Stimulated activated CD8-positive, alpha-beta memory T cell treated with anti-CD3 and anti-CD28 coated beads, Interleukin-7, amount 100 ng/mL, for 1 hour (primary cell): ENCODE measurements at places on chromosomes 2 and 18.

GRCh38 chr2:134412639-134412999 lies 158.7 kb downstream of the MGAT5 start:
- DNase-seq = no peak

DNA sequence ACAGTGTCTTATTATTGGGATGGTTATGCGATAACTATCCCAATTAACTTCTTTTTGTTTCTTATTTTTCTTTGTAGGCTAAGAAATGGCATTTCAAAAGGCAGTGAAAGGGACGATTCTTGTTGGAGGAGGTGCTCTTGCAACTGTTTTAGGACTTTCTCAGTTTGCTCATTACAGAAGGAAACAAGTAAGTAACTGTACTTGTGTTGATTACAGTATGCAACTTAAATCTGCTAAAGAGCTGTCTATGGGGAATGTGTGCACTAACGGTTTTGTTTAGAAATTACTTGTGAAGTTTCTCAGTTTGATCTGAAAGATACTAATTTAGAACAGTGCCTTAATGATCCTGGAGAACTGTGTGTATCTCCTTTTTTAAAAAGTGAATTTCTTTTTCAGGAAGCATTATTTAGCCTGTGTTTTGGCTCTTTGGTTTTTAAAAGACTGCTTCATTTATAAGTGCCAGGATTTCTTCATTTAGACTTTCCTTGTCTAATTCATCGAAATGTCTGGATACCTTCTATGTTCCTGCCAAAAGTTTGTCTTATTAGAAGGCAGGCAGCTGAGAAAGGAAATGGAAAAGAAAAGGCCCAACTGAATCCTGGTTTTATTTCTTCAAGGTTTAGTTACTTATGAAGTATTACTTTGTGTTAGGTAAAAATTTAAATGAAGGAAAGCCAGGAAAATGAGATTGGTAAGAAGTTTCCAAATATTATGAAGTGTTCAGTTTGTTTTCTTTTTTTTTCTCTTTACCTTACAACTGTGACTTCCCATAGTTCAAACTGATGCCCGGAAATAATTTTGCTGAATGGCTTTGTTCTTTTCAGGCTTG lies 40.1 kb downstream of the GPD2 start:
- DNase-seq = no peak

GRCh38 chr2:184558713-184559464 lies 39.4 kb upstream of the ZNF804A start:
- no peak for DNase-seq

DNA sequence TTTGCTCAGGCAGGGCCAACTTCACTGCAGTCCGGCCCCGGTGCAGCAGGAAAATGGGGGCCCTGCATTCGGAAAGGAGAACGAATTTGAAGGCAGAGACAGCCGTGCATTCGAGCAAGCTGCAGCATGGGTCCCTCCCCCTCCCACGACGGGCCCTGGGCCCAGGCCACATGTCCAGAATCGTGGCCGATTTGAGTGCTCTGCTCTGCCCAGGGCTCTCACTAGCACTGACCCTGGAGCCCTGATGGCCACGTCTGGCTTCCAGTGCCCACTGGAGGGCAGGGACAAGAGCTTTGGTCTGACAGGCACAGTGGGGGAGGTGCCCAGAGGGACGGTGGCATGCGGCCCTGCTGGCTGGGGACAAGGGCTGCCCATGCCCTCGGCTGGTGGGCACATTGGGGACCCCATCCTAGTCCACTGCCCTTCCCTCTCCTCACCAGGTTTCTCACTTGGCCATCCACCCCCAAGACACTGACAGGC lies 14.4 kb upstream of the KLHL30 start:
- no peak for DNase-seq

- DNase-seq = no peak
Observed at GRCh38 chr2:182862091-182862490, 4.3 kb downstream of the FRZB start.

DNA sequence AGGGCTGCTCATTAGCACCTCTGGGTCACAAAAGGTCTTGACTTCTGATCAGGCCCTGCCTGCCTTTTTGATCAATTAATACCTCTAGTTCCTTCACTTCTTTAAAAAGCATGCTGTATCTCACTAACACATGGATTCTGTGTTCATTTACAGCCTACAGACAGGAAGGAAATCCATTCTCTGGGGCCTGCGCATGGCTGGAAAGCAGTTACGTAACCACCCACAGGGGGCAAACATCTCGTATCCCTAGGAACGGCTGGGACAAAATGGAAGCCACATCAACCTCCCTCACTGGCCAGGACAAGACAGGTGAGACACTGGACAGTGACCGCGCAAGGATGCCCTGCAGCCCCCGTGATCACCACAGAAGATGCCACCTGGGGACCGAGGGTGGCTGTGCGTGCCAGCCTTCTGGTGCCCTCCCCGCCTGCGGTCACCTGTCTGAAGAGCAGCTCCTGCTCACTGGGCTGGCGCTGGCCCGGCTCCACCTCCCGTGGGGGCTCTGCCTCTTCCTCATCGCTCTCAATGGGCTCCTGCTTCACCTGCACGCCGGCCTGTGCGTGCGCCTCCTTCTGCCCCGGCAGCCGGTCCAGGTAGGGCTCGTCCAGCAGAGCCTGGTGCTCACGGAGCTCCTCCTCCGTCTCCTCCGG lies 266.9 kb downstream of the TWIST2 start:
- DNase-seq = no peak

GRCh38 chr2:70111752-70112591 lies 24.7 kb downstream of the PCBP1 start:
- no peak for DNase-seq

- DNase-seq = no peak
Observed at GRCh38 chr2:232275670-232276069, 102.9 kb upstream of the ALPP start.

DNA sequence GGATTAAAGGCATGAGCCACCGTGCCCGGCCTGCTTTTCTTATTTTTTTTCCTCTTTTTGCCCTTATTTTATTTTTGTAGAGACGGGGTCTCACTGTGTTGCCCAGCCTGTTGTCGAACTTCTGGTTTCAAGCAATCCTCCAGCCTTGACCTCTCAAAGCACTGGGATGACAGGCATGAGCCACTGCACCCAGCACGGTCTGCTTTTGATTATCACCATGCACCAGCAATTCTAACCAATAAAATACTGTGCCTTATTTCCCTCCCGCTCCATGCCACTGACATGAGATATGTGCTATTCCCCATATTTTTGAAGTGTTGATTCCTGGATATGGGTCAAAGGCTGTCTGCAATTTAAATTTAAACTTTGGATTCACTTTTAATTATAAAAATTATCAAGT lies 42.9 kb downstream of the ACYP2 start:
- DNase-seq = no peak
